Occipital lobe (tissue), 3 donors: ENCODE measurements at places on chromosomes 1 and 21.

DNA sequence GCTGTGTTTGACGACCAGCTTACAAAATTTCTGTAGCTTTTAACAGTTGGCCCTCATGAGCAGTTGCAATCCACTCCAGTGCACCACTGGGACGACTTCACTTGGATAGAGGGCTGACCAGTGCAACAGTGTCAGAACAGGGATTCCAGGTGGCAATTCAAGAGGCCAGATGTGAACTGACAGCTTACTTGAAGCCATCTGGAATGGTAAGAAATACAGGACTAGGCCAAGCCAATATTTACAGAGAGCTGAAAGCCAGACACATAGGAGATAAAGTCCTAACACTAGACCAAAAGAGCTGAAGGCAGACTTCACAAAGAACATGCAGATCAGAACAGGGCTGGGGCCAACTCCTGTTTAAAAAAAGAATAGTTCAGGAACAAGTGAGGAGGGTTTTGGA is 93.5 kb upstream of the NFIA start:
- DNase-seq, result no peak

- DNase-seq, result no peak
Measured at GRCh38 chr1:225666495-225666894, 13.6 kb upstream of the ENAH start.

DNA sequence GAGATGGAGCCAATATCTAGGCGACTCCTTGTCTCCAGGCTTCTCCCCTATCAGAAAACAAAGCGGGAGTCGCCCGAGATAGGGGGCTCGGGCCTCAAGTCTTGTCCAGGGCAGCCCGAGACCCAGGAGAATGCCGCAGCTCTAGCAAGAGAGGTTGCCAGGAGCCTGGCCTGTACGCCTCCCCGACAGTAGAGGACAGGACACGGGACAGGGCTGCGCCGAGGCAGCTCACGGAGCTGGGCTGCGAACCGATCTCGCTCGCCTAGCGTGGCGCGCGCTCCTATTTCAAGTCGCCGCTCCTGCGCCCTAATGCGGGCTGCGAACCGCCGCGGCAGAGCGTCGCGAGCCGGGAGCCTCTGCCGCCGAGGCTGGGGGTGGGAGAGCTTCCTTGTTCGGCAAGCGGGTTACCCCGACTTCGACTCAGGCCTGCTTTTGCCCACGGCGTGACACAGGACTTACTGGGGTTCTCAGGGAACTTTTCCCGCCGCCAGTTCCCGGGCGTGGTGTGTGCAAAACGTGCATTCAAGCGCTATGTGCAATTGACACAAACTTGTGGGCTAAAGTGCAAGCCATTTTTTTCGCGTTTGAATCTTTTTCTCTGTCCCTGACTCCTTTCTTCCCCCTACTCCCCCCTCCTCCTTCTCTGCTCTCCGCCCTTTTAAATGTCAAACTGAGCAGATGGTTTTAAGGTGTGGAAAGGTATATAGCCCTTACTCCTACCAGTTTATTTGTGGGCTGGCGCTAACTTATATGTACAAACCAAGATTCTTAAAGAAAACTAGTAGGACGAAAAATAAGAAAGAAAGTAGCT is 2.4 kb upstream of the PROX1 start:
- no peak for DNase-seq

GRCh38 chr1:168387781-168388760 is 107.4 kb downstream of the TBX19 start:
- no peak for DNase-seq
